ENCODE measurements at places on chromosomes 3 and 15. TPM values are rescaled to one million over a fixed set of nuclear protein-coding genes. Genes with fewer than 3 reads are reported as not detected.

GRCh38 chr15:78080088-78080460 is 2.6 kb upstream of the TBC1D2B start:
- DNase-seq = no peak

DNA sequence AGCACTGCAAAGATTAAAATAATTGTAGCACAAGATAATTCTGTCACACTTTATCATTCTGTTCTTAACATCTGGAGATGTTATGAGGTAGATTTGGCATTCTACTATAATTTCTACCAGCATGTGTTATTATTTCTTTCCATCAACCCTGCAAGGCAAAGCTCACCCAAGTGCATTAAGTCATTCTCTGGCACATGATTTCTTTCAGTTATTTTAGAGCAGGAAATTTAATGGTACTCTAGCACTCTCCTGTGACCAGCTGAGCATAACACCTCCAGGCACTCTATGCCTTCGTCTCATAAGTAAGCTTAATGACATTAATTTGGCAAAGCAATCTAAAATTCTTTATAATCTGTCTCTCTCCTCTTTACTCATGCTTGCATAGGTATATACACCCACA is 300.2 kb upstream of the GPR149 start:
- no peak for DNase-seq

- no peak for DNase-seq
These were observed 134.8 kb downstream of the THRB start for GRCh38 chr3:24359645-24360462.

GRCh38 chr3:100274361-100274760 is 13.6 kb downstream of the TBC1D23 start:
- DNase-seq = no peak

GRCh38 chr3:57826245-57826951 is 70.3 kb downstream of the SLMAP start:
- no peak for DNase-seq

GRCh38 chr3:196202516-196202970 is 8.7 kb downstream of the ZDHHC19 start:
- DNase-seq = no peak

DNA sequence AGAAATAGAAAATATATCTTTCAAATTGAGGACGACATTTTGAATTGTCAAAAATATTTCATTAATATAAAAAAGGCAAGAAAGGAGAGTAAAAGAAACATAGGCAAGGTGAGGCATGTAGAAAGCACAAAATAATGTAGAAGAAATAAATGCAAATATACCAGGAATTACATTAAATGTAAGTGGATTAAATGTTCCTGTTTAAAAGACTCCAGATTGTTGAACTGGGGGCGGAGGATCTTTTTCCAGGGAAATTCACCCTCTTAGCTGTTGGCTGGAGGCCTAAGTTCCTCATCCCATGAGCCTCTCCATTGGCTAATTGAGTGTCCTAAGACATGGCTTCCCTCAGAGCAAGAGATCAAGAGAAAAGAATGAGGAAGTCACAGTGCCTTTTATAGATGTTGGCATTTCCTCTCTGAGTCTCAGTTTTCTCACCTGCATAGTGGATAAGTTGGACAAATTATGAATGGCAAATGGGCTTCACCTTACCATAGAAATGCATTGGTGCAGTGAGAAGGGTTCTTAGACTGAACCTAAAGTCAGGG is 147.4 kb upstream of the SMAD3 start:
- DNase-seq = no peak

DNA sequence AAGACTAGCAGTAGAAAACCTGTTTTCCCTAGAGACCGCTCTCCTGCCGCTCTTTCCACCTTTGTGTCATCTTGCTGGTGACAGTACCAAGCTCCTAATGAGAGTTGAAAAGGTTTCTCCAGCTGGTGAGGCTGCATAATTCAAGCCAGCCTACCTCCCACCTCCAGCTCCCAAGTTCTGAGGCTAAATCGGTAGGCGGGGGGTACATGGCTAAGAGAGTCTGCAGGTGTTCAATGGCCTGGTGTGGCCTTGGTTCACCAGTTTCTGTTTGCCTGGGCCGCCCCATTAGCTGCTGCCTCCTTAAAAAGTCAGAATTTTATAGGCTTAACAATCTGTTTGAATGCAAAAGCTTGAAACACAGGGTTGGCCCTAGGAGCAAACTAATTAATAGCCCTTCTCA is 262.8 kb downstream of the SLCO3A1 start:
- no peak for DNase-seq

- DNase-seq = no peak
These were observed 8.2 kb downstream of the XYLB start for GRCh38 chr3:38354588-38355330.

DNA sequence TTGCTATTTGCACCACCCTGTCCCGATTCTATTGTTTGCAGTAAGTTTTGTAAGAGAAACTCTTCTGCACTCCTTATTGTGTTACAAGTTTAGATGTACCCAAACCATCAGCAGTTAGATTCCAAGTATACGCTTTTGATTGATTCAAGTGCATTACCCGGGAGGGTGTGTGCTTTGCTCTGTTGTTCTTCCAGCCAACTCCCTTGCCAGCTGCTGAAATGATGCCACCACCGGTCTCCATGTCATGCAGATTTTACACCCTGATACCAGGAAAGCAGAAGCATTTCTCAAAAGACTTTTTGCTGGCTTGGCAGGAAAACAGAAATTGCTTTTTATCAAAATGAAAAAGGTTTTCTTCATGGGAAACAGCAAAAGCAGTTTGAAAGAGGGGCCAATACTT is 1006.6 kb upstream of the CFAP20DC start:
- no peak for DNase-seq

DNA sequence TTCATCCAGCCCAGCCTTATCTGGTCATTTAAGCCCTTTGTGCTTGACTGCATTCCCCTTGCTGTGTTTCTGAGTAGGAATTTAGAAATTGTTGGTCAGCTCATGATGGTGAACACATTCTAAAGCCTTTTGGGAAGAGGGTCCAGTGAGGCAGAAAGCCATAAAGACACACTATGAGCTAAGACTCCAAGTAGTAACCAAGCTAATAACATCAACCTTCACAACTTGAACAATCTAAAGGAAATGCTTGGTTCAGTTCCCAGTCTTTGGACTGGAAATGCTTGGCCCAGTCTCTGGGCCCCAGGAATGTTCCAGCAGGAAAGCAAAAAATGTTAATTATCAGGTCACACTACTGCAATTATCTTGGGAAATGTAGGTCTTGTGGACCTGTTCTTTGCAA is 7.7 kb downstream of the PLSCR1 start:
- no peak for DNase-seq

DNA sequence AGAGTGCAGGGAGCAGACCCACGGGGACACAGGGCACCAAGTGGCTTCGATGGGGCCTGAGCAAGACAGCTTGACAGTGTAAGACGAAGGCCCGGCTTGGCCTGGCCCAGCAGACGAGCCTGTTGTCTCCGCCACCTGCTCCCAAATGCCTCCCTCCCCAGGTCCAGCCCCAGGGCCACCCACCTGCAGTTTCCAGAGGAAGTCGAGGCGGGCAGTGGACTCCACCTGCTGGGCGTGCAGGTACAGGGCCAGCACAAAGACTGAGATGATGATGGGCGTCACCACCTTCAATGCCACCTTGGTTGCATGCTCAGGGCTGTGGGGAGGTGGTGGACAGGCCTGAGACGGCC is 94.1 kb downstream of the SEC22A start:
- DNase-seq = no peak

DNA sequence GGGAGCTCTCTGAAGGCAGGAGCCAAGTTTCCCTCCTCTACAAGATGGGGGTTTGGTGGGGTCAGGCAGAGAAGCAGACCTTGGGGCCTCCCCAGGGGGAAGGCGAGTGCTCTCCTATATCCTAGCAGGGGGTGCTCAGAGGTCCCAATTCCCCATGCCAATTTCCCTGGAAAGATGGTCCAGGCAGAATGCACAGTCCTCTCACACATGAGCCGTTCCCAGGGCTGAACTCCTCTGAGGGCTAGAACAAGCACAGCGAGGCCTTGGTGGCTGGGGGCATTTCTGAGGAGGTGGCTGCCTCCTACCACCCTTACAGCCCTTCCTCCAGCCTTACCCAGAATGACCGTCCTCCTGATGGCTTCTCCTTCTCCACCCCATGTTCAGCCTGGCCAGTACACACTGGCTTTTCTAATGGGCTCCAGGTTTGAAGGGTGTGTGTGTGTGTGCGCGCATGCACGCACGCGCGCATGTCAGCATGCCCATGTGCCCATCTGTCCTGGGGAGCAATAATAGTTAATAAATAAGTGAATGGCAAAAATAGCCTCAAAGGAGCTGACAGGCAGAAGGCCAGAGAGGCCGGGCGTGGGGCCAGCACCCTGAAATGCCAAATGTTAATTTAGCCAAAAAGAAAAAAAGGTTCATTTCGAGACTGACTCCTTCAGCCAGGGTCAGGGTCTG is 24.4 kb downstream of the ADCY5 start:
- no peak for DNase-seq

- no peak for DNase-seq
These were observed 94.9 kb downstream of the ERC2 start for GRCh38 chr3:56373386-56373785.

Gene TUSC7
- total RNA-seq = not detected

Gene CFAP20DC
- total RNA-seq = 5.4 TPM

Gene ABI3BP
- total RNA-seq = 91.1 TPM

Gene SYNPR
- total RNA-seq = not detected

Gene RASL12
- total RNA-seq = 85.7 TPM

Gene RHOV
- total RNA-seq = 32.9 TPM

Gene XCR1
- not detected for total RNA-seq

Gene SNRPA1
- 30.7 TPM for total RNA-seq

Measured in vagina (tissue), 2 donors.